Left forelimb (tissue), 1 donor: ENCODE measurements at places on chromosomes 2 and 18.

- peak; percentile 28 for DNase-seq
Measured at GRCh38 chr2:3293221-3293620, 84.4 kb downstream of the EIPR1 start.

DNA sequence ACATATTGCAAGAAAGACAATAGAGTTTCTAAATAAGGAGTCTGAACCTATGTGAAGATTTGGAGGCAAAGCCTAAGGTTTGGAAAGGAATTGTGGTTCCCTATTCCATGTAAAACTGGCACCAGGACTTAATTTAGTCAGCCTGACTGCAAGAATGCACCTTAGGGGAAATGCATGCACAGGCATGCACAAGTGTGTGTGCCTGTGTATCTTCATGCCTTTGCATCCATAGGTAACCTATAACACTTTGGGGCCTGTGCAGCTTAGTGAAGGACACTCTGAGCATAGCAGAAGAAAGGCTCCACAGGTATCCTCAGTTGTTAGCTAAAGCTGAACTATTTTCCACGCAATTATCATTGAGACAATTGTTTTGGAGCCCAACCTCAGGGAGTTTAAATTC lies 73.4 kb downstream of the RPRM start:
- DNase-seq: no peak

- DNase-seq: no peak
Measured at GRCh38 chr2:80461505-80462197, 157.1 kb upstream of the LRRTM1 start.

GRCh38 chr18:34947711-34948125 lies 93.5 kb upstream of the MAPRE2 start:
- DNase-seq: no peak

- DNase-seq: no peak
Measured at GRCh38 chr2:7674606-7675005, 757.4 kb downstream of the RNF144A start.

DNA sequence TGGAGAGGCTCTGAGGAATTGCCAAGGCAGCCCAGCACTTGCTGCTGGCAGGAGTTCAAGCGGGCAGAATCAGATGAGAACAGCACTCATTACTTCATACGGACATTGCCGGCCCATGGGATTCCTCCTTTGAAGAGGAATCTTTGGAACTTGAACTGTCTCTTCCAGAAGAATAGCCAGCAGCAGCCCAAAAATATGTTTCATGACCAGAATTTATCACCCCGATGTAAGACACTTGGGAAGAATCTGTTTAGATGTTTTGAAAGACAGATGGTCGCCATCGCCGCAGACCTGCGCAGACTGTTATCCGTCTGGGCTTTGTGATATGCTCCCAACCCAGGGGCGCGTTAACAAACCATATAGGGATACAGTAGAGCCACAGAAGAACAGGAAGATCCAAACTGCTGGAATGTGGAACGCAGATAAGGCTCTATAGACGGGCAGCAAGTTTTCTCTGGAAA lies 3.7 kb upstream of the ADI1 start:
- DNase-seq: no peak

DNA sequence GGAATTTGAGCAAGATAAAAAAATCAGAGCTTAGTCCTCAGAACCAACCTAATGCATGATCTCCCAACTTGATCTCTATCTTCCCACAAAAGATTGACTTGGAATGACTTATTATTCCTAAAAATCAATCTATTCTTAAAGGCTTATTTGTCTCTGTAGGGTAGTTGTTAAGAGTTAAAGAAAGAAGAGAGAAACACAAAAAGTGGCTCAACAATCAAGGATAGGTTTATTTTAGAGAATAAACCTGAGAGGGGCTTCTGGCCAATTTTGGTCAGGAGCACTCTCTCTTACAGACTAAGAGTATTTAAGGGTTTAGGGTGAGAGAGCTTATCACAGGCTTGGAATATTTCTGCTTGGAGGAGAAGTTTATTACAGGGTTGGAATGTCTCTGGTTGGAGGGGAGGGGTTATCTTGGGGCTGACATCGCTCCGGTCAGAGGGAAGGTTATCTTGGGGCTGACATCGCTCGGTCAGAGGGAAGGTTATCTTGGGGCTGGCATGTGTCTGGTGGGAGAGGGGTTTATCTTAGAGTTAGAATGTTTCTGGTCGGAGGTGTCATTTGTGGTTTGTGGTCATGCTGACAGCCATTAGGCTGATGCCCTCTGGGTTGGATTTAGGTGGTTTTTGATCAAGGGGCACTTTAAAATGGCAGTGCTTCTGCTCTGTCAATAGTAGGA lies 2.4 kb upstream of the MFF start:
- DNase-seq: no peak

DNA sequence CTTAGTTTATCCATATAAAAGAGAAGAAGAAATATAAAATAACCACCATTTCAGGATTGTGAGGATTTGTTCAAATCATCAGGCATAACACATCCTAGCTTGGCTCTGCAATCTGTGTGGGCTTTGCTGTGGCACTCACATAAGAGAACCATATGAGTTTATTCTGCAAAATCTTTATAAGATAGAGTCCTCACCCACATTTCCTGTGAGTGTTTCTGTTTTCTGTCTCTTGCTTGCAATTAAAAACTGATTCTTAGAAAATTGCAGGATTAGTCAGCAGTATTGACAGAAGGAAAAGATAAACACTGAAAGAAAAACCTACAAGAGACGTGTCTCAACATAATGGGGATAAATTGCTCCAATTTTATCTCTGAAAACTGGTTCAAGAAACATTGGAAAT lies 258.5 kb downstream of the RND3 start:
- no peak for DNase-seq

DNA sequence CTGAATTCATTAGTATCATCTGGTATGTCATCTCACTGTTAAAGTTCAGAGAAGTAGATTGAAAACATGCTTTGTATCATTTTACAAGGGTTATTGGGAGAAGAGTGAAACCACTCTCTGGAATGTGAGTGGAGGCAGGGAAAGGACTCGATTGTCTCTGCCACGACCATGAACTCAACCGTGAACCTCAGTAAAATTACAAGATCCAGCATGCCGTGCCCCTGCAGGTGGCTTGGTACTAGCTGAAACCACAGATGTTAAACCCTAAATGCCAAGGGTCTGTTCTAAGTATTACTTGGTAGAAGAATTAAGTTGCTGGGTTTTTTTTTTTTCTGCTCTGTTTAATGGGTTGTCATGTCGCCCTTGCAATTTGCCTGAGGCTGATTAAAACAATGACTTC lies 197.2 kb downstream of the MYO3B start:
- DNase-seq: no peak

DNA sequence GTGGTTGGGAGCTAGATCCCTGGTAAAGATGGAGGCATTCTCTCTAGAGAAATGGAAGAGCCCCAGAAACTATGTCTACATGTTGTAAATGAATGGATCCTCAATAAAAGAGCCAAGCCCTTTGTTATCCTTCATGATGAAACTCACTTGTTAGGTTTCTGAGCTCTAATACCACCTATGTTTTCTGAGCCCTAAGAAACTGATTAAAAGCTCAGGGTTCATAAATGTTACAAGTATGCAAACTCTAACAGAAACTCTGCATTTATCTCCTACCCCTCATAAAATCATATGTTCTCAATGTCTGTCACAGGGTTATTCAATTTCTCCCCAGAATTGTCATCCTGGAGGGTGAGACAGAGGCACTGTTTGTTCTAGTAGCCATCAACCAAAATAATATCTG lies 18.0 kb upstream of the HNMT start:
- no peak for DNase-seq

- DNase-seq: no peak
Measured at GRCh38 chr2:38446418-38446817, 69.3 kb upstream of the ATL2 start.

- DNase-seq: no peak
Measured at GRCh38 chr2:41061356-41061755, 609.5 kb upstream of the SLC8A1 start.

- DNase-seq: peak; percentile 37
Measured at GRCh38 chr2:1755436-1756191, 11.3 kb upstream of the PXDN start.

- DNase-seq: no peak
Measured at GRCh38 chr2:60517446-60517845, 36.0 kb downstream of the BCL11A start.

DNA sequence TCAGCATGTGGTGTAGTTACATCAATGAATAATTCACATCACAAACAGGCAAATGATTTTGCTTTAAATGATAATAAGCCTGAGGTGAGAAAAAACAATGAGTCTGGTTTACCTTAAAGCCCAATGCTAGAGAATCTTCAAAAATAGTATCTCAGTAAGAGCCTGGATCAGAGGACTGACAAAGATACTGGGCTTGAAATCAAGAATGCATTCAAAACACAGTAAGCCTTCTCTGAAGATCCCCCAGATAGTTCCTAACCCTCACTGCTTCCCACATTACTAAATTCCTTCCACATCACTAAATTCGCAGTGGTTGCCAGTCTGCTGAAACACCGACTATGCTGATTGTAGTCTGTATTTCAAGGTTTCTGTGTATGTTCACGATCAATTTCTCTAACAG lies 514.9 kb downstream of the SUCLG1 start:
- no peak for DNase-seq

- DNase-seq: no peak
Measured at GRCh38 chr18:44048435-44048834, 632.3 kb upstream of the SETBP1 start.

DNA sequence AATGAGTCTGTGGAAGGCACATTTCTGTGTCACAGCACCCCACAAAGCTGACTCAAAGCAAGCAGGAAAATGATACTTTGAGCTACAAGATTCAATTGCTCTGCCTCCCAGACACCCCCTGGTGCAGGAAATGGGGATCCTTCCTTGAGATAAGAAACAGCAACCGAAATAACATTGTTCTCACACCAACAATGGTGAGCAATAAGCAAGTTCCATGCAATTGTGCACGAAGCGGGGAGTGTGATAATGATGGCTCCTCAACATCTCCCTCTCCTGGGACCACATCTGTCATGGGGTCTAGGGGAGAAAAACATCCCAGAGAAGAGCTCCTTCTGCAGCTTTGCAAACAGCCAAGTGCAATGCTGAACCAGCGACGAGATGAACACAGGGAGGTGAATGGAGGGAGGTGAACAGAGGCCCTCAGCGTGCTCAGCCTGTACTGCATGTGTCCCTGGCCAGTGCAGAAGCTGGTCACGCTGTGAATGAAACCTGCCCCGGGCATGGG lies 67.7 kb downstream of the PDCL3 start:
- no peak for DNase-seq

GRCh38 chr18:35406666-35407065 lies 29.5 kb upstream of the ZNF396 start:
- DNase-seq: no peak

- DNase-seq: no peak
Measured at GRCh38 chr2:228433721-228434120, 252.2 kb upstream of the SPHKAP start.

GRCh38 chr2:73839653-73840411 lies 11.1 kb downstream of the STAMBP start:
- no peak for DNase-seq

GRCh38 chr2:167400546-167400945 lies 512.3 kb downstream of the XIRP2 start:
- no peak for DNase-seq
